ENCODE measurements at places on chromosomes 1 and 21. TPM values are rescaled to one million over a fixed set of nuclear protein-coding genes. Genes with fewer than 3 reads are reported as not detected.

KCNK1 gene
- 5.9 TPM for total RNA-seq

DNA sequence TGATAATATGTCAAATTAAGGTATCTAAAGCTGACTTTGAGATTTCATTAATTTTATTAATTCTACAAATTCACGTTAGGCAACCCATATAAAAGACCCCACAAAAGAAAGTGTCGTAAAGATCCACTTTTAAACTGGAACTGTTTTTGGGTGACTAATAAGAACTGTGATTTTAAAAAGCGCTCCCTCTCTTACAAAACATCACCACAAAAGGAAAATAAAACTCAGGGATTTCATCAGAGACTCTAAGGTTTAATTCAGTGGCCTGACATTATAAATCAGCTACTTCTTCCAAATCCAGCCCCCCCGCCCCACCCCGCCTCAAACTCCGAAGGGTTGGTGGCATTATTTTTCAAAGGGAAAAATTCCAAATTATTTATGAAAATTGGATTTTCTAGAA, 2.7 kb downstream of the COL24A1 start:
- peaks cover 46% of the 10 kb centered on the region for H3K27me3 ChIP-seq
- H3K27ac ChIP-seq = no peak overlapping the region
- no peak overlapping the region for H3K4me3 ChIP-seq

CNKSR1 gene
- total RNA-seq = not detected

GRCh38 chr1:236854605-236854983, 59.5 kb downstream of the MTR start:
- DNase-seq = no peak
- no peaks in the 10 kb centered on the region for H3K27me3 ChIP-seq
- no peaks in the 10 kb centered on the region for H3K4me1 ChIP-seq

OLFML2B gene
- total RNA-seq = 1.9 TPM

GRCh38 chr21:38610623-38611251, 112.5 kb upstream of the ERG start:
- H3K27ac ChIP-seq = no peak overlapping the region
- no peak overlapping the region for H3K4me3 ChIP-seq
- H3K36me3 ChIP-seq = no peaks in the 10 kb centered on the region
- no peaks in the 10 kb centered on the region for H3K4me1 ChIP-seq
- DNase-seq = no peak

- no peak overlapping the region for H3K4me3 ChIP-seq
- no peaks in the 10 kb centered on the region for H3K36me3 ChIP-seq
- no peaks in the 10 kb centered on the region for H3K27me3 ChIP-seq
- H3K4me1 ChIP-seq = no peaks in the 10 kb centered on the region
Measured at GRCh38 chr1:194081444-194081843, 895.0 kb upstream of the B3GALT2 start.

GRCh38 chr1:61645476-61645875, 79.5 kb downstream of the TM2D1 start:
- no peak overlapping the region for H3K4me3 ChIP-seq
- no peak overlapping the region for H3K27ac ChIP-seq
- H3K4me1 ChIP-seq = peaks cover 5% of the 10 kb centered on the region
- no peaks in the 10 kb centered on the region for H3K27me3 ChIP-seq
- DNase-seq = no peak

- H3K27ac ChIP-seq = no peak overlapping the region
- no peaks in the 10 kb centered on the region for H3K27me3 ChIP-seq
- no peaks in the 10 kb centered on the region for H3K36me3 ChIP-seq
- peak; percentile 45 for DNase-seq
Measured at GRCh38 chr21:19684328-19684727, 1280.7 kb upstream of the TMPRSS15 start.

DNA sequence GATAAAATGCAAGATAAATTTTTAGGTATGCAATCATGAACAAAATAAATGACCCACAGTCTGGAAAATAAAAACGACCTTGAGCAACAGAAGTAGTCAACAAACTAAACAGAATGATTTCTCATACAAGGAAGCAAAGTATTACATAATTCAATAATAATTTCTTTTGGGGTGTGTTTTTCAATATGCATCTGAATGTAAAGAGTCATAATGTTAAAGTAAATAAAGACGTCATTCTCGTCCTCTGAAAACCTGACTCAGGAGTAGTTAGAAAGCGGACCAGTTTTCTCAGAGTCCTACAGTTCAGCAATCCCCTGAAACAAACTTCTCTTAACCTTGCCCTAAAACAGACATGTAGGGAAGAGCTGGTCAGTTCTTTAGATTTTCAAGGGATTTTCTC, 18.6 kb downstream of the CDC42BPA start:
- no peaks in the 10 kb centered on the region for H3K36me3 ChIP-seq
- H3K4me1 ChIP-seq = peaks cover 12% of the 10 kb centered on the region
- peak overlapping the region; percentile 44 for H3K27ac ChIP-seq
- no peak for DNase-seq
- no peak overlapping the region for H3K4me3 ChIP-seq
- no peaks in the 10 kb centered on the region for H3K27me3 ChIP-seq

GRCh38 chr1:178536329-178536728, 23.4 kb downstream of the TEX35 start:
- DNase-seq = no peak
- peak overlapping the region; percentile 47 for H3K27ac ChIP-seq
- H3K4me1 ChIP-seq = peaks cover 28% of the 10 kb centered on the region
- no peak overlapping the region for H3K4me3 ChIP-seq

GRCh38 chr21:45818904-45819285, 162.7 kb upstream of the COL6A1 start:
- H3K36me3 ChIP-seq = no peaks in the 10 kb centered on the region
- H3K27ac ChIP-seq = no peak overlapping the region
- H3K27me3 ChIP-seq = no peaks in the 10 kb centered on the region
- H3K4me3 ChIP-seq = no peak overlapping the region
- DNase-seq = no peak
- H3K4me1 ChIP-seq = no peaks in the 10 kb centered on the region

- no peaks in the 10 kb centered on the region for H3K4me1 ChIP-seq
- no peaks in the 10 kb centered on the region for H3K36me3 ChIP-seq
- H3K27me3 ChIP-seq = no peaks in the 10 kb centered on the region
- H3K27ac ChIP-seq = no peak overlapping the region
Measured at GRCh38 chr1:151809290-151809984, 4.2 kb upstream of the LINGO4 start.

- H3K36me3 ChIP-seq = no peaks in the 10 kb centered on the region
- no peaks in the 10 kb centered on the region for H3K27me3 ChIP-seq
- no peak overlapping the region for H3K27ac ChIP-seq
- DNase-seq = no peak
- peaks cover 5% of the 10 kb centered on the region for H3K4me1 ChIP-seq
Measured at GRCh38 chr1:23646541-23646940, 45.1 kb upstream of the RPL11 start.

DNA sequence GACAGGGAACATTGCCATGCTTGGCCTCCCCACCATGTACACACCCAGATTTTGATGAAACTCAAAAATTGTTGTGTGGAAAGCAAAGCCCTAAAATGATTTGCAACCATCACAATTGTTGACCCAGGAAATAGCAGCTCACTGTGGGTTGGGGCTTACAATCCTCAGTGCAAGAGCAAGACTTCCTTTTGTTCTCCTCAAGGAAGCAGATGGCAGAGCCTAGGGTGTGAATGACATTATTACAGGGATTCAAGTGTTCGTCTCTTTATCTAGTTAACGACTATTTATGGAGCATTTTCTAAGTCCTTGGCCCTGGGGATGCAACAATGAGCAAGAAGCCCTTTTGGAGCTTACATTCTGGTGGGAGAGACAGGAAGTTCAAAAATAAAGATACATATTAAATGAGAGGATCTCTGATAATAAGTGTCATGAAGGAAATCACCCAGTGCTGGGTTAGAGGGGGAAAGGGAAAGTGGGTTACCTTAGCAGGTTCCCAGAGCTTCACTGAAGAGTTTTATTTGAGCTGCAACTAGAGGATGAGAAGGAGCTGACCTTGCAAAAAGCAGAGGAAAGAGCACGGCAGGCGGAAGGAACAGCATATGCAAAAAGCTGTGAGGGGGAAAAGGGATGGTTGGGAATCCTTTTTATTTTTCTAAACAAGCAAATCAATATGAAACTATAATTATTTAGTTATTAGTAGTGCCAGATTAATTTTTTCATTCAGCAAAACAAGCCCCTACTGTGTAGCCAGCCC, 38.5 kb upstream of the ID3 start:
- no peak for DNase-seq
- no peak overlapping the region for H3K4me3 ChIP-seq
- peaks cover 3% of the 10 kb centered on the region for H3K4me1 ChIP-seq
- no peaks in the 10 kb centered on the region for H3K27me3 ChIP-seq
- H3K27ac ChIP-seq = no peak overlapping the region
- H3K36me3 ChIP-seq = no peaks in the 10 kb centered on the region

DNA sequence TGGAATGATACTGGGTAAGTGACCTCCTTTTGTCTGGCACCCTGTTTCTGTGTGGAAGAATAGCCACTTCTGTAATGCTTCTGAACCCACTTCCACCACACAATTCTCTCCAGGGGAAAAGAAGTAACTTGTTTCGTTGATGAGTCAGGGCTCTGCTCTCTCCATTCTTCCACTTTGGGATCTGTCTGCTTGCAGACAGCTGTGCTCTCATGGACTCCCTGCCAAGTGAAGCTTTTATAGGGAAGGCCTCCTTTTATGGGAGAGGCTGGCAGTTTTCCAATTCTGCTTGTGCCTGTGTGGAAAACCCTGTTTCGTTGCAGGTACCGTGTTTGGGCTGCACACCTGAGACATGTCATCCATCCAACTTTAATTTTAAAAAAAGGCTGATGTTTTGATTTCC, 130.7 kb downstream of the GIPC2 start:
- DNase-seq = peak; percentile 13
- no peak overlapping the region for H3K4me3 ChIP-seq

- no peaks in the 10 kb centered on the region for H3K4me1 ChIP-seq
- H3K27ac ChIP-seq = no peak overlapping the region
- no peak for DNase-seq
- peaks cover 40% of the 10 kb centered on the region for H3K27me3 ChIP-seq
Measured at GRCh38 chr1:11412141-11412540, 66.8 kb upstream of the DISP3 start.

Measured in heart left ventricle (tissue), 16 donors.